Bone marrow (tissue), 2 donors: ENCODE measurements at places on chromosomes 11 and 22.

GRCh38 chr22:28282405-28283067 is 363.5 kb upstream of the PITPNB start:
- no peak for DNase-seq

DNA sequence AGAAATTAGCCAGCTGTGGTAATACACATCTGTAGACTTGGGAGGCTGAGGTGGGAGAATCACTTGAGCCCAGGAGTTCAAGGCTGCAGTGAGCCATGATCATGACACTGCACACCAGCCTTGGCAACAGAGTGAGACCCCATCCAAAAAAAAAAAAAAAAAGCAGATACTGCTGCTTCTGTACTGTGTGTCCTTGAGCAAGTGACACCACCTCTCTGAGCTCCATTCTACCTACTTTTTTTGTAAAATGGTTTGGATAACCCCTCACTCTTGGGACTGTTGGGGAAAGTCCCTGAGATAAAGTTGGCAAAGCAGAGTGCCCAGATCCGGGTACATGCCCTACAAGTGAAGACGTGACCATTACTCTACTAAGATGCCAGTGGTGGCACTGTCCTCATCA is 2.7 kb downstream of the SEC14L3 start:
- no peak for DNase-seq

DNA sequence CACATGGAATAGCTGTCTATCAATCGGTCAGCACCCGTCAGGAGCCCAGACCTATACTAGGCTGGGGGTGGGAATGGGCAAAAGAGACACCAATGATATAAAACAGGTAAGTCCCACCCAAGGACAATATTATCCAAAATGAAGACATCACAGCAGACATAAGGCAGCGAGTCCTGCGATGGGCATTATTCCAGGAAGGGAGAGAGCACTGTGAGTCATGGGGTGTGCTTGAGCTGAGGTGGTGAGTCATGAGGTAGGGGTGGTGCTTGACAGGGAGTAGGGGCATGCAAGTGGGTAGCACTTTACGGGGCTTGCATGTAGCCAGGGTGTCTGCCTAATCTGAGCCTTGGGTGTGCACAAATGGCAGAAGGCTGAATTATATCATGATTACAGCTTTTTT is 605.0 kb upstream of the CADM1 start:
- no peak for DNase-seq

DNA sequence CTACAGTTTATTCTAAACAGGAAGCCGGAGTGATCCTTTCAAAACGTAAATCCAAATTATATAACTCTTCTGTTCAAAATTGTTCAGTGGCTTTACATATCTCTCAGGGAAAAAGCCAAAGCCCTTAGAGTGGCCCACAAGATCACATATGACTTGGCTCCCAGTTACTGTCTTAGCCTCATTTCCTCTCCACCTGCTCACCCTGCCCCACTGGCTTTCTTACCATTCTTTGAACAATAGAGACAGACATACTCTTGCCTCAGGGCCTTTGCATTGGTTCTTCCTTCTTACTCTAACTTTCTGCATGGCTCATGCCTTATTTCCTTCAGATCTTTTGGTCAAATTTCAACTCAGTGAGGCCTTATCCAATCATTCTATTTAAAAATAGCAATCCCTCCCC is 52.1 kb downstream of the STIM1 start:
- DNase-seq: no peak

DNA sequence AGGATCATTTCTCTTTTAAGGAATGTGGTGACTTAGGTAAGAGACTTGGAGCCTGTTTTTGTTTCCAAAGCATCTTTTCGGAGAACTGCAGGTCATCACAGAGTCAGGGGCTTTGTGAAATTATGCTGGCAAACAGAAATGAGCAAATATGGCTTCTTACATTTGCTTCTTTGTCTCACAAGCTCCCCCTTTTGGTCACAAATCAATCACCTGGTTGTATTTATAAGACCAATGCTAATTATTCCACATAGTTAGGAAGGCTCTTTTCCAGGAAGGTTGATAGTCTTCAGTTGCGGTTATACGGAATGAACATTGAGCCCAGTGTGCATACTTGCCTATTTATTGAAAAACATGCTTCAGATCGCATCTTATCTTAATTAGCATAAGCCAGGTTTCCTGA is 34.6 kb upstream of the CEP126 start:
- no peak for DNase-seq

DNA sequence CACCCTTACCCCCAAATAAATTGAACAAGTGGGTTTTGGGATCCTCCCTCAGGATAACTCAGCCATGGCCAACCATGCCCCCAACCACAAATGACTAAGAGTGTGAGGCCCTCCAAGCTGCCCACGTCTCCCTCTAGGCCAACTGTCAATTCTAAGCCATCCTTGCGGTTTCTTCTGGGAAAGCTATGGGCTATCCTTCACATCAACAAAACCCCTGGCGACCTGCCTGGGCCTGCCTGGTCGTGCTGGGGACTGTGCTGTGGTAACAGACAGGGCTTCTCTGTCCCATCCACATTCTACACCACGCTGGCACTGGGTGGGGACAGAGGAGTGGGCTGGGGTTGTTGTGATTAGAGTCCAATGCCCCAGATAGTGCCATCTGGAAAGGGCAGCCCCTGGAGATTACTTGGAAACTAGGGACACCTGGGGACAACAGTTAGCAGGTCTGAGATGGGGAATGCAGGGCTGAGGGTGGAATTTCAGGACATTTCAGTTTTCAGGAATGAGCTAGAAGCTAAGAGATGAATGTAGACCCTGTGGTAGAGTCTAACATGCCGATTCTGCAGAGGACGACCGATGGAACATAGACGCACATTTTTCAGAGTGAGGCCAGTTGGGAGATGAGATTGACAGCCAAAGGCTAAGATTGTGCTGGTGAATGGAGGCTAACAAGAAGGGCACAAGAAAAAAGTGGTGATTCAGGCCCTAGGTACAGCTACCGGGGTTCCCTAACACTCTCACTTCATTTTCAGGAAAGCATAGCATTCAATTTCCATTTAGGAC is 131.9 kb downstream of the RASSF10 start:
- DNase-seq: no peak

- DNase-seq: no peak
Observed at GRCh38 chr11:62487738-62488551, 58.7 kb downstream of the AHNAK start.

- no peak for DNase-seq
Observed at GRCh38 chr11:112156956-112157766, 6.7 kb downstream of the IL18 start.

DNA sequence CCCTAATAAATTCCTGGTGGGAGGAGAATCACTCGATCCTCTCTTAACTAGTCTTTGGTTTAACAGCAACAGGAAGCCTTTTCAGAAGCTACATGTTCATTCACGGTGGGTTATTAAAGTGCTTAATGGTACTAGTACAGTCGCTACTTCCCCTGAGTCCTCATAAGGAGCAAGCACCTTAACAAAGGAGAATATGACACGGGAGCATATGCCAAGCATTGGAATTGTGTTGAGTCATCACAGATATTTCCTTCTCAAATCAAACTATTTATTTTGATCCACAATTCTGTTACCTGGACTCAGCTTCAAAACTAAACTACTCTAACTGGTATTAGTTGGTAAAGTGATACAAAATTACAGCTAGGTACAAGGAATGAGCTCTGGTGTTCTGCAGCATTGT is 177.5 kb upstream of the CTSC start:
- no peak for DNase-seq

DNA sequence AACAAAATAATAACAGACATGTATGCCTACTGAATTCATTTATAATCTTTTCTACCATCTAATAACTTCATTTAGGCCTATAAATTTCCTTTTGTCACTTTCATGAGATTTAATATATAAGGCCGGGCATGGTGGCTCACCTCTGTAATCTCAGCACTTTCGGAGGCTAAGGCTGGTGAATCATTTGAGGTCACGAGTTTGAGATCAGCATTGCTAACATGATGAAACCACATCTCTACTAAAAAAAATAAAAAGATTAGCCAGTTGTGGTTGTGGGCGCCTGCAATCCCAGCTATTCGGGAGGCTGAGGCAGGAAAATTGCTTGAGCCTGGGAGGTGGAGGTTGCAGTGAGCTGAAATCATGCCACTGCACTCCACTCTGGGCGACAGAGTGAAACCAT is 14.2 kb upstream of the NTM start:
- DNase-seq: no peak

- DNase-seq: no peak
Observed at GRCh38 chr22:23389271-23390071, 190.6 kb downstream of the IGLL1 start.

DNA sequence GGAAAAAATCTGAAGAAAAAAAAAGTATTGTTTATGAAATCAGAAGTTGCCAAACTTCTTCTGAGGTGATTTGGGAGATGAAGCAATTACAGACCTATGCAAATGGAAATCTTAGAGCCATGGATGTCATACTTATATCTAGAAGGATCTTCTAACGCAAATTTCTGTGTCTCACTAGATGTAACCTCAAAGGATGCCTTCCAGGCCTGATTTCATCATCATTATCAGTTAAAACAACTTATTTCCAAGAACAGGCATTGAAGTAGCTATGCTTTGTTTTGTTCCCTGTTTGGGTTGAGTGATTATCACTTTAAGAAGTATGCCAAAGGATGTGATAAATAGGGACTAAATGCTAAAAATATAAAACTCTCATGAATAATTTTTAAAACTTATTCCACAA is 43.9 kb upstream of the ANGPTL5 start:
- no peak for DNase-seq

DNA sequence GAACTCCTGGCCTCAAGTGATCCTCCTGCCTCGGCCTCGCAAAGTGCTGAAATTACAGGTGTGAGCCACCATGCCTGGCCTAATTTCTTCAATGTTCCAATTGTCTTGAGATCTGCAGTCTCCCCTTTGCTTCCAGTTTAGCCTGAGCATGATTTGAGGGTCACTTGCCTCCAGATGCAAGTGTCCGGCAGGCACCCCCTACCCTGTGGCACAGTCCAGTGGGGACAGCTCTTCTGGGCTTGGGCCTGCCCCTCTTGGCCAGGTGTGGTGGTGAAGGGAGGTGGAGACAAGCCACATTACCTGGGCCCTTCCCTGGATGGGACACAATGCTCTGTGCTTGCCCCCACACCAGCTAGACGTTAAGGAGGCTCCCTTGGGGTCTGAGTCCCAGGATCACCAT is 21.3 kb upstream of the CACNG2 start:
- no peak for DNase-seq

DNA sequence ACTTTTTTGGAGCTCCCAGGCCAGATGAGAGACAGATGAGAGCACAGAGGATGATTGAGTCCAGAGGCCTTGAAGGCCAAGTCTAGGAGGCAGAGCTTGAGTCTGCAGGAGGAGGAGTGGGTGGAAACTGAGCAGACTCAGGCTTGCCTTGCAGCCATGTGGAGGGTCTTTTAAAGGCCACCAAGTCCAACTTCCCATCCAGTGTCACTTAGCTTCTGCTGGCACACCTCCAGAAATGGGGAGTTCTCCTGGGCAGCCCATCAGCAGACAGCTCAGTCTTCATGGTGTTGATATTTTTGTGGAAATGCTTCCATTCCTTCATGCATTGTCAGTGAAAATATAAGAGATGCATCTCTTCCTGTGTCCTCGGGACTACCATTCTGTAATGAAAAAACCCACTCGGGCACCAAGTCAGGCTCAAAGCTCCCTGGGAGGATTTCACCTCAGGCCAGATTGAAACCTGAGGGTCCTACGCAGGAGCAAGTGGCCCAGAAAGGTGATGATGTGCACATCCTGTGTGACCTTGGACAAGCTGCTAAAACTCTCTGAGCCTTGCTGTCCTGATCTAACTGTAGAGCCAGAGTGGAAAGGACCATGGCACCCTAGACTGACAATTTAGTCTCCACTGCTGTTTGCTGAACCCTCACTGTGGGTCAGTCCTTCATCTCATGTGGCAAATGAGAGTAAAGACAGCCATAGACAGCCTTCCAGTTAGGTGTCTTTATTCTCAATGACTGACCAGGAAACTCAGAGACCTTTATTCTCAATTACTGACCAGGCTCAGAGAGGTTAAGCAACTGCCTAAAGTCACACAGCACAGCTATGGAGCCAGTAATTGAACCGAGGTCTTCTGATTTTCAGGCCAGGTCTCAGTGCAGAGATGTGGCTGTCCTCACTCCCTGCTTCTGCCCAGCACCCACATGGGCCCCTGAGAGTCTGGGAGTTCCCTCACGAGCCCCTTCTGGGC is 2.9 kb upstream of the LRRC32 start:
- no peak for DNase-seq

- no peak for DNase-seq
Observed at GRCh38 chr11:33622806-33623205, 77.8 kb downstream of the C11orf91 start.

DNA sequence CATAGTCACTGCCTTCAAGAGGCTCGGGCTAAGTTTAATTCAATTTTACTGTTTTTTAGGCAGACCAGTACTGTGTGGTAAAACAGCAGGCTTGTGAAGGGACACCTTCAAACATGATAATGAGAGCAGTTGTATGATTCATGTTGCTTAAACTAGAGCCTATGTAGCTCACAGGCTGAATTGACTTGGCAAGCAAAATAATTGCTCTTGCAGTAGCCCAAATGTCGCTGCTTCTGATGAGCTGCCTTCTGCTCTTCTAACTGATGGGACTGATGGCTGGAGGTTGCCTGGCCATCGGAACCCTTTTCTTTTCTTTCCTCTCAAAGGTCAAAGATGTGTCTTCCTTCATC is 137.6 kb downstream of the MAML2 start:
- no peak for DNase-seq

DNA sequence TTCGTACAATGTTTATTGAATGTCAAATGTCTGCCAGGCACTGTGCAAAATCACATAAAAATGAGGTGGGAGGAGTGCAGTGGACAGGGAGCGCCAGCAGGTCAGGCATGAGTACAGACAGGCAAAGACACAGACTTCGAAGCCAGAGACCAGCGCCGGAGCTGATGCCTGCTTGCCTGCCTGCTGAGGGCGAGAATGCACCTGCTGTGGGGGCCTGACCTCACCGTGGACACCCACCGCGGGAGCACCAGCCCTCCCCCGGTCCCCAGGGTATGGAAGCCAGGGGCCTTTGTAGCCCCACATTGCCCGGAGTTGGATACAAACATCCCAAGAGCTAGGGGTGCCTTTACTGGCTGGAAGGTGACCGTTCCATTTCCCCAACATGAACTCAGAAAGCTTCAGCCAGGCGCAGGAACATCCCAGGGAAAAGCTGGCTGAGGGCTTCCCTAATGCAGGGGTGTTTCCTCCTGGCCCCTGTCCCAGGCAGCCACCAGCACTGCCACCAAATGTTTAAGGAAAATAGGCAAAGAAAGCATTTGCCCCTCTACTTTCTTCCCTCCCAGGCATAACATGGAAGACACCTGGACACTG is 17.9 kb downstream of the IFITM10 start:
- no peak for DNase-seq

DNA sequence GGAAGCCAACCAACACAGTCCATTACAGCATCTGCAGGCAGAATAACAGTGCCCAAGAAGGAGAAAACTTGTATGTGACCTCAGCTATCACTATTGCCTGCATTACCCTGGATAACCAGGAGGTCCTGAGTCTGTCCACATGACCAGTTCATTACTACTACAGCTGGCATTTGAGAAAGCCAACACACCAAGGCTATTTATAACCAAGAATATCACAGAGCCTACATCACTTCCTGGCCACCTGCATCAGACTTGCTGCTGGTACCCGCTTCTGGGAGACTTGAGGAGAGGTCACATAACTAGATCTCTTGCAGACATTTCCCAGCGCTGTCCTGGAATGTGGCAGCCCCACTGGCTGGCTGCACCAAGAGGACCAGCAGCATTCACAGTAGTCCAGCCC is 11.1 kb upstream of the OR56B4 start:
- DNase-seq: no peak
